ENCODE measurements at places on chromosomes 16 and 17. TPM values are rescaled to one million over a fixed set of nuclear protein-coding genes. Genes with fewer than 3 reads are reported as not detected.

The KRTAP16-1 gene
- total RNA-seq: not detected

The CEP295NL gene
- 0.73 TPM for total RNA-seq

GRCh38 chr17:74637926-74638325 lies 14.4 kb upstream of the CD300E start:
- DNase-seq: no peak

DNA sequence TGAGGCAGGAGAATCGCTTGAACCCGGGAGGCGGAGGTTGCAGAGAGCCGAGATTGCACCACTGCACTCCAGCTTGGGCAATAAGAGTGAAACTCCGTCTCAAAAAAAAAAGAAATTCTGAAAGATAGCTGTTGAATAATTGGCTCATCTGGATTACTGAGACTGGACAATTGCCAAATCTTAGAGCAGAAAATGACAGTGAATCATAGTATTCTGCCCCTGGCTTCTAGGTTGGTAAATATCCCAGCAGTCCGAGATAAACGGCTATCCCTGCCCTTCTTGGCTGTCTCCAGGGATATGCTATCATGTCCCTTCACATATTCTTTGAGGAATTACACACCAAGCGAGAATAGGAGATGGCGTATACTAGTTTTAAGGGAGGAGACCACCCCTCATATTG lies 35.5 kb upstream of the METTL16 start:
- no peak for DNase-seq

GRCh38 chr16:71771571-71771970 lies 37.1 kb downstream of the AP1G1 start:
- no peak for DNase-seq

- DNase-seq: no peak
These were observed 10.2 kb downstream of the GABARAPL2 start for GRCh38 chr16:75576384-75576811.

DNA sequence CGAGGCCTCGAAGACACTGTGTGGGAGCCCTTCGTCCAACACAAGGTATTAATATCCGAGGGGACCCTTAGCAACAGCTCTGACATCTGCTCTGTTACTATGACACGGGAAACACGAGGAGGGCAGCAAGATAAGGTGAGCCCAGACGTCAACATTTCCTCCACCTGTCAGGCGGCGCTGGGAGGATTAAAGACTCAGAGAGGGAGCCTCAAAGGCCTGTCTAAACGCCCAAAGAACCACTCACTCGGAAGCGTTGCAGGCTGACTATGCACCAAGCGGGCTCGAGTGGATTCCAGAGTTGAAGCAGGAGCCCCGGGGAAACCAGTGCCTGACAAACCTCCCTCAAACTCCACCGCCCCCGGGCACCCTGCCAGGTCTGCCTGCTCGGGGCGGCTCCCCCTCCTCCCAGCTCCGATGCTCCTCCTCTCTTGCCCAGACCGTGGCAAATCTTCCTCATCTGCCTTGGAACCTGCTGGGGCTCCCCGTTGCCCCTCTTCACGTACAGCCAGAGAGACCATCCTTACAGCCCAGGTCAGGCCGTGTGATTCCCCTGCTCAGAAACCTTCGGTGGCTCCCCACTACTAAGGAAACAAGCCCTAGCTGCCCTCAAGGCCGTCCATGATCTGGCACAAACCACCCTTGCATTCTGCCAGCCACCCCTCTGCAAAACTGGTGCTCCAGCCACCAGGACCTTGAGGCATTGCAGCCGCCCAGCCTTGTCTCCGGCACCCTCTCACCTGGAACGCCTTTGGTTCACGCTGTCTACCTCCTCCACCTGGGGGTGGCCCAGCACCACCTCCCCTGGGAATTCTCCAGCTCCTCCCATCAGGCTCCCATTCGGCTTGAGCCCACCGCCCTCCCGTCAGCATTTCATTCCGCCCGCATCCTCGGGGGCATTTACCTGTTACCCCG lies 16.2 kb downstream of the RPH3AL start:
- DNase-seq: no peak

DNA sequence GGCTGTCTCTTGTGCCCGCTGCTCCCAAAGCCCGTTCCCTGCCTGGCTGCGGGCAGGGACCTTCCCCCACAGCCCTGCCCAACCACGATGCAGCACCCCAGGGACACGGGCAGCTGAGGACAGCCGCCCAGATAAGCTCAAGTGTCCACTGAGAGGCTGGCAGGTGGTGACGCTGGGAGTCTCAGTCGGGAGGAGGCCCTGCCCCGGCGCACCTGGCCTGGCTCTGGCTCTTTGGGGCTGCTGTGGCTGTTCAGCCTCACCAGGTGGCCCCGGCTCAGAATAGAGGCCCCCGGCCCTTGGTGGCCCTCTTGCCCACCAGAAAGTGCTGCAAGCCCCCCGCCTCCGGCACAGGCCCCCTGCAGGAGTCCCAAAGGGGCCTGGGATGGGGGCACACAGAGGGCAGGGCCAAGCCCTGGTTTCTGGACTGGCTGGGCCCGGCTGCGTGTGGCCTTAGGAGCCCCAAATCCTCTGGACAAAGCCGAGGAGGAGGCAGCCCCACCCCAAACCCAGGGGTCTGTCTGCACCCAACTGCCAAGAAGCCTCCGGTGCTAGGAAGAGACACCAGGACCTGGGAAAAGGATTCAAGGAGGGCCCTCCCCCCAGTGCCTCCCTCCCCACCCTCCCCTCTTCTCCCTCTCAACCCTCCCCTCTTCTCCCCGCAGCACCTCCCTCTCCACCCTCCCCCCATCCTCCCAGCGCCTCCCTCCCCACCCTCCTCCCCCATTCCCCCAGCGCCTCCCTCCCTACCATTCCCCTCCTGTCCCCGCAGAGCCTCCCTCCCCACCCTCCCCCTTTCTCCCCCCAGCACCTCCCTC lies 5.3 kb downstream of the NTHL1 start:
- DNase-seq: no peak

DNA sequence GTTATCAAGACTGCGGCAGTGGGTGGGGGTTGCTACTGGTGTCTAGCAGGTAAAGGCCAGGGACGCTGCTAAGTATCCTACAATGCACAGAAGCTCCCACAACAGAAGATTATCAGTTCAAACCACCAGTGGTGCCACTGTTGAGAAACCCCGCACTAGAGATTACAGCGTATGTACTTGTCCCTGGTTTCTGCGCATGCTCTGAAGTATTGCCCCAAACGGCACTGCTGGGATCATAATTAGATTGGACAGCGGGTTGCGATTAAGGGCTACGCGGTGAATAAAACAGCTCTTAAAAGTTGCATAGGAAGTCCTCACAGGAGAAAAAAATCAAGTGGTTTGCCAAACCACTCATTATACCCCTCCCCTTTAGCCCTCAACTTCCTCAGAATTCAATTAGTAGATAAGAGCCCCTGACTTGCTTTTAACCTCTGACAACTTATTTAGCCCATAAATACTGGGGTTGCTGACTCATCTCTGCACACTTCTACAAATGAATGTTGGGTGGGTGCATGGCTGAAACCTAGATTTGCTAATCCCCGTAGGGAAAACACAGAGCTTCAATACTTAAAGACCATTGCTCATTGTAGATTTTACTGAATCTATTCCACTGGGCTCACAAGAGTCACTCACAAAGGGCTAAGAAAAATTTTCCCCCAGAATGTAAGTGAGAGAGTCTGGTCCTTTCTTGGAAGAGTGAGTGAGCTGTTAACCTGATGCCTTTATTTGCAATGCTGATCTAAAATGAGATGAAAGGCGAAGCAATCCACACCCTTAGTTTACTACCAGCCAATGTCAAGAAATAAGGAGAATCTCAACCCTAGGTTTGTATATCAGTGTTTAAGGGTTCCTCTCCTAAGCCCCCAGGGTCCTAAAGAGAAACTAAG lies 91.8 kb downstream of the RGS9 start:
- DNase-seq: no peak

- no peak for DNase-seq
These were observed 1.8 kb downstream of the RNF43 start for GRCh38 chr17:58415371-58416055.

DNA sequence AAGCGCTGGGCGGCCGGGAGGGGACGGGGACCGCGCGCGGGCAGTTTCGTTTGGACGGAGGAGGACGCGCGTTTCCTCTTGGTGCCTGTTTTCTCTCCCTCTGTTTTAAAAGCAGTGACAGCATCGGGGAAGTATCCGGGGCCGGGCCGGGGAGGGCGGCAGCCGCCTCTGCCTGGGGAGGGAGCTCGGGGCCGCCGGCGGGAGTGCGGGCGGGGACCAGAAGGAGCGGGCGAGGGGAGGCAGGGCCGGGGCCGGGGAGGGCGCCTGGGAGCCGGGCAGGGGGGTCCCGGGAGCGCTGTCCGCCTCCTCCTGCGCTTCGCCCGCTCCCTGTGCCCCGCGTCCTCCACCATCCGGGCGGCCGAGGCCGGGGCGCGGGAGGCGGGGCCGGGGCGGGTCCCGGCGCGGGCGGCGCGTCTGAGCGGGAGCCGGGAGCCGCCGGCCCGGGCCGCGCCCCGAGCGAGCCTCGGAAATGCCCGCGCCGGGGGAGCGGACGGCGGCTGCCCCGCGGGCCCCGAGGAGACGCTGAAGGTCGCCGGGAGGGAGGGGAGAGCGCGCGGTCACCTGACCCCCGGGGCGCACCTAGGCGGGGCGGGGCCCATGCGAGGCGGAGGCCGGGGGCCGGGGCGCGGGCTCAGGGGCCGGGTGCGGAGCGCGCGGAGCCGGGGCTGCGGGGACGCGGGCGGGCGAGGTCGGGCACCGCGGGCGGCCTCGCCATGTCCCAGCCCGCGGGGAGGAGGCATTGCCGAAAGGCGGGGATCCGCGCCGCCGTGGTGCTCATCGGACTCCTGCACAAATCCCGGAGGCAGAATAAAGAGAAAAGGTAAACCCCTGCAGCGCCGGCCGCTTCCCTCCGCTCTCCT lies 57.3 kb downstream of the RAP1GAP2 start:
- DNase-seq: no peak
